ENCODE measurements at places on chromosomes 5 and 9.

- DNase-seq: no peak
Measured at GRCh38 chr5:31921852-31922305, 252.2 kb downstream of the GOLPH3 start.

DNA sequence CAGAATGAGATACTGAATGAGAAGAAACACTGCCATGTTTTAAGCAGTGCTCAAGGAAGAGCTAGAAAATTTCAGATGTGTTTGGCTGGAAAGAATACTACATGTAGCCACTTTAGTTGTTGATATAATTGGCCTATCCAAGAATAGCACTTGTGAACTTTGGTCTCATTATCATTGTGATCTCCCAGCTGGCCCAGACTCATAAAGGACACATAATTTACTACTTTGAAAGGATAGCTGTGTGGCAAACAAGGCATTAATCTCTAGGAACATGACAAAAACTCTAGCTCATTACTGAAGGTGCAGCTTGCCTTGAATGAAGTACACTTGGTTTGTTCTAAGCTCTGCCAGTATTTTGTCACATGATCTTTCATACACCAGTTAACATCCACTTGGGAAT is 356.3 kb downstream of the CSNK1G3 start:
- DNase-seq: no peak

DNA sequence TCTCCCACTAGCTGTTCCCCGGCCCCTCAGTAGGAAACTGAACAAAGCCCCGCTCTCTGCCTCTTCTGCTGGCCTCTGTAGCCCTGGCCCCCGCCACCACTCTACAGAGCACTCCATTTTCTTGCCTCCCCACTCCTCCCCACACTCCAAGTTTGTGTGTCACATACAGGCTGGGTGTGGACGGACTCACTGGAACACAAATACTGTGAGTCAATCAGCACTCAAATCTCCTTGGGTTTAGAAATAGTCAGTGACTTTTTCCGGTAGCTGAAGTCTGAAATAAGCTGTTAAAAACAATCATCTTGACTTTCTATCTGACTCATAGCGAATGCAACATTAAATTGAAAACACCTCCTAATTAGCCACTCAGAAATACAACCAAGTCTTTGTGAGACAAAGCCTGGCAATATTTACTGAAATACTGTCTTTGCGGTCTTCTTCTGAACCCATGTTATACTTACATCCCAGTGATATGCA is 122.5 kb downstream of the LHFPL2 start:
- DNase-seq: no peak

DNA sequence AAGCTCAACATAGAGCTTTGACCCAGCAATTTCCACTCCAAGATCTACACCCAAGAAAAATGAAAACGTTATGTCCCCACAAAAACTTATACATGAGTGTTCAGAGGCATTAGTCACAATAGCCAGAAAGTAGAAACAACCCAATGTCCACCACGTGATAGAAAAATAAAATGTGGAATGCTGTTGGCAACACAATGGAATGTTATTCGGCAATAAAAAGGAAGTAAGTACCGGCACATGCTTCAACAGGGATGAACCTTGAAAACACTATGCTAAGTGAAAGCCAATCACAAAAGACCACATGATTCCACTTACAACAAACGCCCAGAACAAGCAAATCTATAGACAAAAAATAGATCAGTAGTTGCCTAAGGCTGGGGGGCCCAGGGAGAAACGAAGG is 6.0 kb downstream of the UBQLN1 start:
- DNase-seq: no peak

DNA sequence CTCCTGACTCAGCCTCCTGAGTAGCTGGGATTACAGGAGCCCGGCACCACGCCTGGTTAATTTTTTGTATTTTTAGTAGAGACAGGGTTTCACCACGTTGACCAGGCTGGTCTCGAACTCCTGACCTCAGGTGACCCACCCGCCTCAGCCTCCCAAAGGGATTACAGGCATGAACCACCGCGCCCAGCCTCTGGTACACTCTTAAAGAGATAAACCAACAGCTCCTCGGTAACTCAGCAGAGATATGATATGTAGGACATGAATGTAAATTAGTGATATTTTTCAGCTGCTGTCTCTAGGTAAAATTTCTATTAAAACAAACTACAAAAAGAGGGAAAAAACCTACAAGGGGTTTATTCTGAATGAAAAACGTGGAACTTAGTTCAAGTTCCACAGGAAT is 42.8 kb upstream of the HK3 start:
- no peak for DNase-seq

DNA sequence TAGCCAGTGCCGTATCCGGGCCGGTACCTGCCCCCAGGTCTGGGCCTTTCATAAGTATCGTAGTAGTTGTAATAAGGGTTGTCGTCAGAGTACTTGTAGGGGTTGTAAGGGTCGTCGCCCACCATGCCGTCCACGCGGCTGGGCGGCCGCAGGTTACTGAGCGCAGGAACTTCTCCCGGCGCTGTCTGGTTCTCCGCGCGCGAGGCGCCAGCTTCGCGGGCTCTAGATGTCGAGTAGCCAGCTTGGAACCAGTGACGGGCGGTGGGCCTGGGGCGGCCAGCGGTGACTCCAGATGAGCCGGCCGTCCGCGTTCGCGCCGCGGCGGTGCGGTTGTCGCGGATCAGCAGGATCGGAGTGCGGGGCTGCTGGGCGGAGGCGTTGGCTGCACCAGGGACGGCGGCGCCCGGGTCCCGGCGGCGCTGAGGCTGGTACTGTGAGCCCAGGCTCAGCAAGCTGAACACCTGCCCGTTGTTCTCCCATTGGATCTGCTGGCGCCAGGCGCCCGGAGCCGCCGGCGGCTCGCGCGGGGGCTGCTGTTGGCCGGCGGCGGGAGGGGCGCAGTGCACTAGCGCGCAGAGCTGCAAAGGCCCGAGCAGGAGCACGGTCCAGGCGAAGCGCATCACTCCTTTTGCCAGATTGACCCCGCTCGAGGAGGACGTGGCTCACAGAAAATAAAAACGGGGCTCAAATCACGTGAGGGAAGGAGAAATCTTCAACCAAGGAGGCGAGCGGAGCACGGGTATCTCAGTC is 518 bp downstream of the LOX start:
- DNase-seq: peak; percentile 13

DNA sequence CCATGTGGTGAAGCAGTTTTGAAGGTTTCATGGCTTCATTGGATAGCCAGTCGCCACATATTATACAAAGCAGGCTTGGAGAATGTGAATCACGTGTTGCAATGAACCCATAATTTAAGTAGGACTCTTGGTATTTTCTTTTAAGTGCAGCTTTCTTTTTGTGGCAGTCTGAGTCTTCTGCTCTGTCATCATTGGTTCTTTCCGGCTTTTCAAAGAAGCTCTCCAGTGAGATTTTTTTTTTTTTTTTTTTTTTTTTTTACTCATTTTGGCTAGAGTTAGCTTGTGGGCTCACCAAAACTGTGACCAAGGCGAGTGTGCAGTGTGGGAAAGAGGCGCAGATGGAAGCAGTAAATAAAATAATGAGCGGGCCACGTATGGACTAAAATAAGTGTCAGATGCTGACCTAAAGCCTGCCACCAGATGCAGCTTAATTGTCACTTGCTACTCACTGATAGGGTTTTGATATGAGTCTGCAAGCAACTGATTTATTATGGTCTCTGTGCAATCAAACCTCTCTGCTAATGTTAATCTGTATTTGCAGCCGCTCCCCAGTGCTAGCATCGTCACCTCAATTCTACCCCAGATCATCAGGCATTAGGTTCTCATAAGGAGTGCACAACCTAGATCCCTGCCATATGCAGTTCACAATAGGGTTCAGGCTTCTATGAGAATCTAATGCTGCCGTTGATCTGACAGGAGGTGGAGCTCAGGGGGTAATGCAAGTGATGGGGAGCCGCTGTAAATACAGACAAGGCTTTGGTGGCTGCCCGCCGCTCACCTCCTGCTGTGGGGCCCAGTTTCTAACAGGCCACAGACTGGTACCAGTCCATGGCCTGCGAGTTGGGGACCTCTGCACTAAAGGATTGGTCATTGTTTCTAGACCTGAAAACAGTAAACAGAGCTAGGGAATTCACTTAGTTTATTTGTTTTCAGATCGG is 45.5 kb upstream of the LARP1 start:
- DNase-seq: no peak

GRCh38 chr9:128540634-128541360 is 11.6 kb upstream of the SPTAN1 start:
- no peak for DNase-seq

GRCh38 chr9:7957803-7958202 is 158.2 kb upstream of the DMAC1 start:
- no peak for DNase-seq

DNA sequence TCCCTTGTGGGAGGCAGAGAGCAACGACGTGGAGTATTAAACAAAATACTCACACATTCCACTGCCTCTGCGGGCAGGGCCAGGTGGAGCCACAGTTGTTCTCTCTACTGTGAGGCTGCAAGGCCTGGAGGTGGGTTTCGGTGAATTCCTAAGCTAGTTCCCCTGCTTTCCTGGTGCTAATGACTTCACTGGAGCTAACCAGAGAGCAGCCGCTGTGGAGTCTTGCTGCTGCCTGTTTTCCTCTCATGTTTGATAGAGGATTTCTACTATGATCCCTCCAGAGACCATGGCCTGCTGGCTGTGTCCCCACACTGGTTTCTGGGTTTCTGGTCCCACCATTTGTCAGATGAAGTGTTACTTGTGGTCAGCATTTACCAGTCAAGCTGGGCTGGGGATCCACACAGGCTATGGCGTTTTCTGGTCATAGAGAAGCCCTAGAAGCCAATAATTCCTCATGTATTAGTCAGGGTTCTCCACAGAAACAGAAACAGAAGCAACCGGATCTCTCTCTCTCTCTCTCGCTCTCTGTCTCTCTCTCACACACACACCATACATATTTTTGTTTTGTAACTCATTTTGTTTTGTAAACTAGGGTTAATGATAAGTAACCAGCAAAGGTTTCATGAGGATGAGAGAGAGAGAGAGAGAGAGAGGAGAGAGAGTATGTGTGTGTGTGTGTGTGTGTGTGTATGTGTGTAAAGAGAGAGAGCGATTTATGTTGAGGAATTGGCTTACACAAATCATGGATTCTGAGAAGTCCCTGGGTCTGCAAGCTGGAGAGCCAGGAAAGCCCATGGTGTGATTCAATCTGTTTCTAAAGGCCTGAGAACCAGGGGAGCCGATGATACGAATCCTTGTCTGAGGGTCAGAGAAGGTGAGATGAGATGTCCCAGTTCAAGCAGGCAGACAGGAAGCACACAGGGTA is 403.0 kb downstream of the GADD45G start:
- DNase-seq: no peak

DNA sequence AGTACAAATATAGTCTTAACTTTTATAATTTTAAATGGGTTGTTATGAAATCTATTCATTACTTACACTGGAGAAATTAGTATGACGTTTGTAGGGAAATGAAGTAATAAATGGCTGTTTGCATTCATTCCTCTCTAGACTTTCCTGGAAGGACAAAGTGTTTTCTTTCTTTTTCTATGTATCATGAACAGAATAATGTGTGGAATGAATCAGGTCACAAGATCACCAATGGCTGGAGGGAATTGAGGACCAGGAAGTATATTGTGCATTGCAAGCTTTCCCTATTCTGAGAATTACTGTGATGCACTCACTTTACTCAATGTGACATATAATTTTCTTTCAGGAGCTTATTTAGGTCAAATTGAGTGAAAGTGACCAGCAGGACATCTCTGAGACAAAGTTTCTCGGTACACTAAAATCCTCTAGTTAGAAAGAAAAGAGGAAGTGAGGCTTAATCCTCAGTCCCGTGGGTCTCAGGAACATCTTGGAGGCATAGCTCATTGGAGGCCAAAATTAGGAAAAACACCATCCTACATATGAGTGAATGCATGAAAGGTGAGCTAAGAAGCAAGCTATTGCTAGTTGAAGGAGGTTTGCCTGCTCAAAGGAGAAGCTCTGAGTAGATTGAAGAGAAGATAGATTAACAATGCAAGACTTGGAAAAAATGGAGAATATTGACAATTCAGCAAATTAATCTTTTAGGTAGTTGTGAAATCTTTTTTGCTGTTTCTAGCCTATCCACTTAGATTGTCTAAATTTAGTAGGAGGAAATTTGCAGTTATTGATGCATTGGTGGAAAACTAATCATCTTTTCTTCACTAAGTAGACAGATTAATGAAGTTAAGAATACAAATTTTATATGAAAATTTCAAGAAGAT is 28.0 kb downstream of the ERAP2 start:
- no peak for DNase-seq

DNA sequence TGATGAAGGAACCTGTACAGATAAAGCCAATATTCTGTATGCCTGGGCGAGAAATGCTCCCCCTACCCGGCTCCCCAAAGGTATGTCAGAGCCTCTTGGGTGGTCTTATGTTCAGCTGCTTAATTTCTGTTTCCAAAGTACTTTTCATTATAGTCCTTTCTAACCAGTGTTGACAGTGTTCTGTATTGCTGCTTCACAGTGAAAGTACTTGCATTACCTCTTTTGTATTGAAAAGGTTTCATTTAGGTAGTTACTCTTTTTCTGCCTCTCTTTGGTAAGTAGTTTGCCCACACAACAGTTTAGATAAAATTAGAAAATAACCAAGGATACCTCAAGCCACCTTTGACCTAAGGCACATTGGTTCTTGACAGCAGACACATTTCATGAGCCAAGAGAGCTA is 169.9 kb downstream of the PAM start:
- no peak for DNase-seq

DNA sequence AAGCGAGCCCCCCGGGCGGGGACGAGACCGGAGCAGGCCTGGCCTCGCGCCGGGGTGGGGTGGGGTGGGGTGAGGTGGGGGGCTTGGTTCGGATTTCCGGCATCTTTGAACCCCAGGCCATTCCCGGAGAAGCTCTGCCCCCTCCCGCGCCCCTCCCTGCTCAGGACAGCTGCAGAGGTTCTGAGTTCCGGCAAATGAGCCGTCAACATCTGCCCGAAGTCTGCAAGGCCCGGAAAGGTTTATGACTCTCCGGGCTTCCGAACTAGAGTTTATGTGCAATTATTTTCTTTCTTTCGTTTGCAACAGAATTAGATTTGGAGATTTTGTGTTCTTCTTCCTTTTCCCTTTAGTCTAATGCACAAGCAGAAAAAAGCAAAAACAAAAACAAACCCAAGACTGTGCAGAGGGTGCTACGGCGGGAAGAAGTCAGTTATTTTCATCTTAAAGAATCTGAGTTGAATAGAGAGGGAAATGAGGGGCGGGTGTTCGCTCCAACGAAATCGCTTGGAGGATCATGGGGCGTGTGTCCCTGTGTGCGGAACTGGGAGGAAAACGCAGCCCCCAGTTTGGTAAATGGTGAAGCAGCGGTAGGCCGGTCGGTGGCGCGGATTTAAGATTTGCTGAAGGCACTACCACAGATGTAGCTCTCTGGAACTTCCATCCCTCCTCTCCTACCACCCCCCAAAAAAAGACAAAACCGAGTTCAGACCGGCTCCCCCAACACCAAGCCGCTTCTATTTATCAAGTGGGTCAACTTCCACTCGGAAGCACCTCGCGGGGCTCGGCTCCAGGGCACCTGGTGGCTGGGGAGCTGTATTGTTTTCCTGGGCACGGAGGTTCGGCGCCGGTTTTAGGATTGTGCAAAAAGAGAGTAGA is 4.8 kb downstream of the LHX2 start:
- no peak for DNase-seq

DNA sequence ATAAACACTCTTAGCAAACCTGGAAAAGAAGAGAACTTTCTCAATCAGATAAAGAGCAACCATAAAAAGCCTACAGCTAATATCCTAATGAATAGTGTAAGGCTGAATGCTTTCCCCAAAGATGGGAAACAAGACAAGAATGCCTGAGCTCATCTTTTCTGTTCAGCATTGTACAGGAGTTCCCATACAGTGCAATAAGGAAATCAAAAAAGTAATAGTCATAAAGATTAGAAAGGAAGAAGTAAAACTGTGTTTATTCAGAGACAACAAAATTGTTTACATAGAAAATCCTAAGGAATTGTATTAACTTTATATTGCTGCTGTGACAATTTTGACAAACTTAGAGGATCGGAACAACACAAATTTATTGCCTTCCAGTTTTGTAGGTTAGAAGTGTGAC is 330.7 kb upstream of the SLC24A2 start:
- no peak for DNase-seq

All from posterior cingulate gyrus (tissue), 11 donors.